ENCODE measurements at places on chromosomes 7 and 10.

DNA sequence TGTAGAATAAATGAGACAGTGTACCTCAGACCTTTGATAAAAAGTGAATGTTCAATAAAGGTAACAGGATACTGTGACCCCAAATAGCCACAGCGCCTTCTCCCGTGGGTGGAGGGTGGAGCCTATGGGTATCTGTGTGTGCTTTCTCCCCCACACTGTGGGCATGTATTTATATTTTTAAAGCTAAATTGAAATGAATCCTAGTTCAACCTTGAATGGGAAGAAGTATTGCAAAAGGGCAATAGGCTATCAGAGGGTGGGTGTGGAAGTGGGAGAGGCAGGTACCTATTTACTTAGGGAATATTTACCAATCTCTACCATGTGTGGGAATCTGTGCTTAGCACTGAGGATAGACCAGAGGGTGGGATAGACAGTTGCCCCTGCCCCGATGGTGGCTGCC is 68.9 kb downstream of the PFKFB3 start:
- no peak for DNase-seq

GRCh38 chr10:10831085-10831484 is 186.6 kb upstream of the CELF2 start:
- no peak for DNase-seq

DNA sequence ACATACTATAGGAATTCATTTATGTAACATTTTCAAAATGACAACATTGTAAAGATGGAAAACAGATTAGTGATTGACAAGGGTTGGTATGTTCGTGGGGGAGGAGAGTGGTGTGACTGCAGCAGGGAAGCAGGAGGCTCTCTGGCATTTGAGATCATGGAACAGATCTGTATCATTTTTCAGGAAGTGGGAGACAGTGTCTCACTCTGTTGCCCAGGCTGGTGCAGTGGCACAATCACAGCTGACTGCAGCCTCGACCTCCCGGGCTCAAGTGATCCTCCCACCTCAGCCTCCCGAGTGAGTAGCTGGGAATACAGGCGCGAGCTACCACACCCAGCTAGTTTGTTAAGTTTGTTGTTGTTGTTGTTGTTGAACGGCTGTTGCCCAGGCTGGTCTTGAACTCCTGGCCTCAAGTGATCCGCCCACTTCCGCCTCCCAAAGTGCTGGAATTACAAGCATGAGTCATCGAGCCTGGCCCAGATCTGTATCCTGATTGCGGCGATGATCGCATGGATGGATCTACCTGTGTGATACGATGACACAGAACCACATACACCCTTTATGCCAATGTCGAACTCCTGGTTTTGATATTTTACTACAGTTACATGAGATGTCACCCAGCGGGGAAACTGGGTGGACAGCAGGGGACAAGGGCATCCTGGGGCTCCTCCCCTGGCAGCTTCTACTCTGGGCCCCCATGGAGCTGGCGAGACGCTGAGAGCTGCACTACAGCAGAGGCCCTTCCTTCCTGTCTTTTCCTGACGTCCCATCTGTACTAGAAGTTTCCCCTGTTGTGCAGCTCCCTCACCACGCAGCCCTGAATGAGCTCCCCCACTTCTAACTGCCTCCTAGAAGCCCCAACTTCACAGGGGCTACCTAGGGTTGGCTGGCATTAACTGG is 12.3 kb upstream of the CYTH3 start:
- DNase-seq, result no peak

DNA sequence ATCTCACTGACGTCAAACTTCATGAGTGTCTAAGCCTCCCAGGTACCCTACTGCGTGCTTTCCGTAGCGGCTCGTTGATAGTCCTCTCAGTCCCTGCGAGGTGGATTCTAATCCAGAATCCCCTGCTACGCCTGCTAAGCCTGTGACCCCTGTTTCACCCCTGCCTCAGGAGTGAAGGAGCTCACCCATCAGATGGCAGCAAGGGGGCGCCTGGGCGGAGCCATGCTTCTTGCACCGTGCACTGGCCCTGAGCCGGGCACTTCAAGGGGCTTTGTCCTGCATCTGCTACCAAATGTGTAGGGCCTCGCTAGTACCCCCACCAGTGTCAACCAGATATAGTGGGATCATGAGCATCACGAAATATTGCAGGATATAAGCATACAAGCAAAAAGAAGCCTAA is 918 bp upstream of the STRA8 start:
- no peak for DNase-seq

DNA sequence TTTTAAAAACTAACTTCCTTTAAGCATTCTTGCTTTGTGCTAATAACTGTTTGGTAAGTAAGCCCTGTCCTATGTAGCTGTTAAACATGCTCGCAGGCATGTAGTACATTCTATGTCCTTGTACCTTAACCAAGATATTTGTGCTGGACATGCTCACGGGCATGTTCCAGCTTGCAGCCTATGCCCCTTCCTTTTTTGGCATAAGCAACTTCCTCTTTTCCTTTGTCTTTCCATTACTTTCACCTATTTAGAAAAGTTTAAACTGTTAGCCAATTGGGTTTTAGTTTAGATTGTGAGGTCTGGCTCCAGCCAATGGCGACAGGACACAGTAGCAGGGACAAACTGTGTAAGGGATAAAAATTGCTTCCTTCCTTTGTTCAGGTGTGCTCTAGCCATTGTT is 14.4 kb upstream of the APBB1IP start:
- no peak for DNase-seq

GRCh38 chr7:43395351-43395750 is 187.6 kb upstream of the STK17A start:
- no peak for DNase-seq

DNA sequence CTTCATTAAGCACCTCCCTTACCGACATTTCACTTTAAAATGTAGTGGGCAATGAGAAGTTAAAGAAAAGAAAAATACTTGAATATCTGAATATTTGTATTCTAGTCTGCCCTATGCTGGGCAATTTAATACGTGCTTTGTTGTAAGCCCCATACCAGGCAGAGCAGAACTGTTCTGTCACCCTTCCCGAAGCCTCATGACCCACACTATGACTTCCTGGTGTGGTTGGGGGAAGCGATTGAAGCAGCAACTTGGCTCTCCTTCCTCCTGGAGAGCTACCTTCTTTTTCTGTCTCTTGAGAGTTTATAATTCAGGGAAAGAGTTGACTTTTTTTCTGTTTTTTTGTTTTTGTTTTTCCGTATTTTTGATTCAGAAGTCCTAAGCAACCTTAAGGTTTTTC is 243.7 kb downstream of the INHBA start:
- DNase-seq, result no peak

- no peak for DNase-seq
Measured at GRCh38 chr7:140568021-140568813, 72.4 kb downstream of the DENND2A start.

DNA sequence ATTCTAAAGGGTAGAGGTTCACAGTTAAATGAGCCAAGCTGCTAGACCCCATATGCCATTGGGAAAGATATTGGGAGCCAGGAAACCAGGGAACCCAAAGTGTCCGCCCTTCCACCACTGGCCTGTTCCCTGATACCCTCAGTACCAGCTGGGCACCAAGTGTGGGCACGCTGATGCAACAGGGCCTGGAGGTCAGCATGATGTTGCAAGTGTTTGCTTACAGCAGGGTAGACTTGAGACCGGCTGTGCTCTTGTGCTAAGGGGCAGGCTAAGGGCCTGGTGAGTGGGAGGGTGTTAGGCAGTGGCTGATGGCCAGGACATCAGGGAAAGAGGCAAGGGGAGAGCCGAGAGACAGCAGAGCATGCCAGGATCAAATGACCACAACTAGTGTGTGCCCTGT is 21.0 kb upstream of the MYL7 start:
- DNase-seq, result no peak

GRCh38 chr7:6392712-6393666 is 54.8 kb downstream of the DAGLB start:
- DNase-seq, result no peak

- peak; percentile 5 for DNase-seq
Measured at GRCh38 chr7:80210400-80210799, 75.8 kb downstream of the GNAI1 start.

GRCh38 chr7:133619491-133619890 is 366.6 kb downstream of the EXOC4 start:
- no peak for DNase-seq

DNA sequence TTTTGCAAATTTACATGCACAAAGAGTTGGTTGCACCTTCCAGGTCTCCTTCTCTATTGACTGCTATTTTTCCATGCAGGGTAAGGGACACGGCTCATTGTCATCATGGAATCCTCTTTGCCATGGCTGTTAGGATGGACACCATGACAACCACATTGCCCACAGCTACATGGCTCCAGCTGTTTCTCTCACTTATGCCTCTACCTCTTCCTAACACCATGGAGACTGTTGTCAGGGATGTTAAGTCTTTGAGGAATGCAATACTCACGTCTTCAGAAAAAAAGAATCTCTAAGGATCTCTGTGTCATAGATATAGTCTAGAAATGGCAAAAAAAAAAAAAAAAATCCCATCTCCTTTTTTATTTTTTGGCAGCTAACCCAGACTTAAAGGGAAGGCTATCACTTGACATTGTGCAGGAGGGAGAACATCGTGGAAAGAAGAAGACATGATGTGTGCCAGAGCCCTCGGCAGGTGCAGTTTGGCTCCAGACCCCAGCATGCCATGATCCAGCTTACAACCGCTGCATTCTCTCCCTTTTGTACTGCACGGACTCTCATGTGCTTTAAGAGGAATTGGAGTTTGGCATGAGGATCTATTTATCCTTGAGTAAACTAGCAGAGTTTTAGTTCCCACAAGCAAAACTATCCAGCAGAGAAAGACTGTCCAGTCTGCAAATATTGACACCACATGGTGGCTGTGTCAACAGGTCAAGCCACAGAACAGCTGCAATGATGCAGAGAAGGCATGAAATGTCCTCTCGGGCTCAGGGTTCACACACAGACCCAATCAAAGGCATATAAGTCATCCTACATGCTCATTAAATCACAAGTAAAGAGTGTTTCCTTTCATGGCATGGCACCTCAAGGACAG is 70.8 kb downstream of the FRMD4A start:
- DNase-seq, result peak; percentile 13

DNA sequence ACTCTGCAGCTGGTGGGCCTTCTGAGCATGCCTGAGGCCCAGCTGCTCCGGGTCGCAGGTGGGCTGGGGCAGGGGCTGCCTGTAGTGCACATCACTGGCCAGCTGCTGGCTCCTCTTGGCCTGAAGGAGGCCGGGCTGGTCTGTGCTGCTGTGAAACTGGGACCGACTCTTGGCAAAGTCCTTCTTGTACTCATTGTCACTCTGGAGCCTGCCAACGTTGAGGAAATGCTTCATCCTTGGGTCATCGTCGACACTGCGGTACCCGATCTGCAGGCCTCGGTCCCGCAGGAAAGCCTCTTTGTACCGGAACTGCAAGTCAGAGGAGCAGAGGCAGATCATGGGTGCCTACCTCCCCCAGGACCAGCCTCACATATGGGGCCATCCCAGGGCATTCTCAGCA is 37.7 kb downstream of the HABP2 start:
- no peak for DNase-seq

DNA sequence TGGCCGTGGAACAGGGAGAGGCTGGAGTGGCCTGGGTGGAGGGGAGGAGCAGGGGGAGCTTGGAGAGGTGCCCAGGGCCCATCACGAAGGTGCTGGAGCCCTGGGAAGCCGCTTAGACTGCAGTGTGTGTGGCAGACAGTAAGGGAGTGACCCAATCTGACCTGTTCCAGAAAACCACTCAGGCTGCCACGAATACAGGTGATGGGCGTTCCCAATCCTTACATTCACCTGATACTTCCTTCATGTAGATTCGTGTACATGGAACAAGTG is 161.7 kb downstream of the SVIL start:
- DNase-seq, result no peak

DNA sequence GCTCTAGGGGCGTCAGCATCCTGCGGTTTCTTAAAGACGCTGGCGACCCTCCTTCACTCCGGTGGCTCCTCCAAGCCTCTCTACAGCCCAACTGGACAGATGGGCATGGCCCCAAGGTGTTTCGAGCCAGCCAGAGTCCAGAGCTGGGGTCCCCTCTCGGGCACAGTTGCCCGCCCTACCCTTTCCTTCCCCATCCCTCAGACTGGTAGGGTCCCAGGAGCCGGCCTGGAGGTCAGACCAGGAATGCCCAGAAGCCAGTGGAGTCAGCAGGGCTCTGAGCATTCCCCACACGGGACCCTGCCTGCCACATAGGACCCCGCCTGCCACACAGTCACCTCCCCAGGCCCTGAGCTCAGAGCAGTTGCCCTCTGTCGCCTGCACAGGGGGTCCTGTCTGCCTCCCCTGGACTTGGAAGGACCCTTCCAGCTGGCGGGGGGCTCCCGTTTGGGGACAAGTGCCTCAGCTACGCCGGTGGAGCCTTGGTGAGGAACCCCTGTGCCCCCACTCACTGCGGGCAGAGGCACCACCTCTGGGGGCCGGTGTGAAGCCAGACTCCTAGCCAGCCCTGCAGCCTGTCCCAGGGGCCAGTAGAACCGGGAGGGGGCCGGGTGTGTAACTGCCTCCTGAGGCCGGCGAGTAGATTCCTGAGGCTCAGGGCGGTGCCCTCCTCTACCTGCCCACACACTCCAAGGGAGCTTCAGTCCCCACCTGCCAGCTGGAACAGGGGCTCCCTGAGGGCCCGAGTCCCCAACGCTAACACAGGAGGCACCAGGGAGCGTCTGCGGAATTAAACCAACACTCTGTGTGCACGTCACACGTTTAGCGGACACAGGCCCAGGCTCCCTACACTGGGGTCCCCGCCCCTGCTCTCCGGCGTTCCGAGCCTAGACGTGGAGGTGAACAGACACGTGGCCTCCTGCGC is 19.4 kb upstream of the PDGFA start:
- no peak for DNase-seq

DNA sequence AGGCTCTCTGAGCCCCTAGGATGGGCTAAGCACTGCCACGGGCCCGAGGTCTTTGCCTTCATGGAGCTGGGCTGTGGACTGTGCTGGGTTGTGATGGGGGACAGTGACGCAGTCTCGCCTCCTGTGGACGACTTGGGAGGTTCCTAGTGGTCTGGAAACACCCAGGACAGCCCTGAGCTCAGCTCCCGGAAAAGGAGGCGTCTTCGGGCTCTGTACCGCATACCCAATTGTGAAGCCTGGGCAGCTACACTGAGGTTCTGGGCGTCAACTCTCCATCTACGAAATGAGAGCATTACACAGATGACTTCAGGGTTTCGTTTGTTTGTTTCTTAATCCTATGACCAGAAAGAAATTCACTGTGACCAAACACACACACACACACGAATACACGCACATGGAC is 79.6 kb upstream of the KAT6B start:
- no peak for DNase-seq

DNA sequence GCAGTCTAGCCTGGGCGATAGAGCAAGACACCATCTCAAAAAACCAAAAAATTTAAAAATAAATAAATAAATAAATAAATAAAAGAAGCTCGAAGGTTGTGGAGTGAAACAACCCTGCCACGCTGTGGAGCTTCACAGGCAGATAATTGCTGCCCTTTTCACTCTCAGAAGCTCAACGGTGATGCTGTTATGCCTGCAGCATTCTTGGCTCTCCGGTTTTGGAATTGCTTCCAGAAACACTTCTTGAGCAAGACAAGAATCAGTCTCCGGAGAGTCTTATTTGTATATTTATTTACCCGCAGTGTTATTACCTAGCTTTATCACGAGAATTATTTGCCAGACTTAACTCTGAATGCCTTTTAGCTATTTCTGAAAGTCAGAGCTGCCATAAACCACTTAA is 40.5 kb upstream of the UBE2H start:
- DNase-seq, result no peak

GRCh38 chr10:80460399-80461207 is 6.5 kb downstream of the TSPAN14 start:
- peak; percentile 85 for DNase-seq
